ENCODE measurements at places on chromosomes 12 and 14.
A peak's percentile ranks its signal among the peaks of the same experiment; 100 is the strongest.

DNA sequence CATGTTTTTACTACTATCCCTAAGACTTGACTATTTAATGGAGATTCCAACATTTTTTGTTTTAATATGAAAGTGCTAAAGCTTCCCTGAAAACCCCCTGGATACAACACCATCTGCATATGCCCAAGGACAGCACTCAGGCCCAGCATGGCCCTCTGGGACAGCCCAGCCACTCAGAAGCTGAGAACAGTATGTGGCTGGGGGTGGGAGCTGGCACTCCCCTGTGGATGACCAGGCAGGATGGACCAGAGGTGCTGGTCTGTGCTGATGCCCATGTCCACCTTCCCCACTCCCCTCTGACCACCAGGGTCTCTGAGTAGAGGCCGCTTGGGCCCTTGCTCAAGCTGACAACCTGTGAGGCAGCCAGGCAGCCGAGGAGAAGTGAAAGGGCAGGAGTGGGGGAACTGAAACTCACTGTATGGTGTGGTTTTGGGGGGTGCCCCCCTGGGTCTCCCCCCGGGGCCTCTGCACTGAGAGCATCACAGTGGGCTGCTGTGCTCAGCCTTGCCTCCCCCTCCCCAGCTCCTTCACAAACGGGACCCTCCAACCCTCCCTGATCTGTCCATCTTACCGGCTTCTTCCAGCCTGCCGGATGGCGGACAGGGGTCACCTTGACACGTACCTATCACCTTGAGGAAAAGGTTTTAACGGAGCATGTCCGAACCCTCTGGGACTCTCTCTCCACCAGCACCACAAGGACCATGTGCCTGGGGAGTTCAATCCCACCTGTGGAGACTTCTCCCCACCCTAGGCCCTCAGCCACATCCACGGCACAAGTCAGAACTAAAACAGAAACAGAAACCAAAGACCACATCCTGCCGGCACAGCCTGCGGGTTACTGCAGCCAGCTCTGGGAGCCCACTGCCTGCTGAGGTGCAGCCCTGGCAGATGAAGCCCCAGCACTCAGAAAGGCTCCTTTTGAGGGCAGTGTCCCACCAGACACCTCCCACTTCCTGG lies at the start of gene TMEM229B:
TSS of gene TMEM229B (minus strand) at position 785 of the 957 bp plus-strand sequence. CDS start 14,798 bp downstream, outside the sequence.
- peak; percentile 92 for DNase-seq

DNA sequence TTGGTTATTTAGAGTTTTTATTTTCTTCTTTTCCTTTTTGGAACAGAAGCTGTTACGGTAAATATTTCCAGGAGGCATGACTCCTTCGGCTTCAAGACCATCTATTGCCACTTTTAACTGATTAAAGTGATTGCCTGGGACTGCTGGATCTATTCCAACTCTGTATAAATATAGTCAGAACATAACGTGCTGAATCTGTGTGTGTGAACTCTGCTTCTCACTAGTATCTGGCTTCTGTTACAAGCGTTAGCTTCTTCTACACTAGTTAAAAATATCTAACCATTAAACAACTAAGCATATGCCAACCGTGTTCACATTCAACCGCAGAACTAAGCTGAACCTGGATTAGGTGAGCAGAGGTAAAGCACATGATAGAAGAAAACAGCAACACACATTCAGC lies 49.0 kb downstream of the TMTC1 start:
- DNase-seq, result no peak

DNA sequence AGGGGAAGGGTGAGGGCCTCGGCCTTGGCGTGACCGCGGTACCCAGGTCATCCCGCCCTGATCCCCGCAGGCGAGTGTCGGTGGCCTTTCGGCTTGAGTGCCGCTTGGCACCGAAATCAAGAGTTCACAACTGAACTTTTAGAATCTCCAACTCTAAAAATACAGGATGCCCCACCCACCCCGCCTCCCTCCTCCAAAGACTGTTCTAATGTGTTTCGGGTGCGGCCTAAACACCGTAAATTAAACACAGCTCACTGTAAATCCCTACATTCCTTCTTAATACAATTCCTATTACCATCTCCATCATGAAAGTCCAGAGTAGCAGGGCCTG lies 11.4 kb downstream of the SCNN1A start:
- no peak for DNase-seq

DNA sequence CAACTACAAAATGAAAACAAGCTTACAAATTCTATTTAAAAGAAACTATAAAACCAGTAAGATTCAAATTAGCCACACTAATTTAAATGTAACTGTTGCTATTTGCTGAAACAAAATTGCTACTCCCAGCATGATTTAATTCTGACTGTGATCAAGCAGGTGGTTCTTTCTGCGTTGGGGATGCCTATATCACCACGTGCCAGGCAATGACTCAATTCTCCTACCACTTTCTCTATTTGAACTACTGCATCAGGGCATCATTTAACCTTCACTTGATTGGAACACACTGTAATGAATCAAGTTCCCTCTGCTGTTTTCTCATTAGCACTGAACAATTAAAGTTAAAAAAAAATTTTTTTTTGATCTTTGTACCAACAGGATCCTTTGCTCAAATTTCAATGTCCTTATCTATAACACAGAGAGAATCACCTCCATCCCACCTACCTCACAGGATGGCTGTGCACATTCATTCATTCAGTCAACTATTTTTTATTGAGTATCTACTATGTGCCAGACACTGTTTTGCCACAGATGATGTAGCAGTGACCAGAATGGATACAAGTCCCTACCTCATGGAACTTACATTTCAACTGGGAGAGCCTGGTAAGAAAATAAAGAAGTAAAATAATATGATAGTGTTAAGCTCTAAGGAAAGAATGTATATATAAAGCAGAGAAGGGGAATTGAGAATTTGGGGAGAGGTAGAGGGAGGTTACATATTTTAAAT lies 8.0 kb upstream of the ACTN1 start:
- no peak for DNase-seq

DNA sequence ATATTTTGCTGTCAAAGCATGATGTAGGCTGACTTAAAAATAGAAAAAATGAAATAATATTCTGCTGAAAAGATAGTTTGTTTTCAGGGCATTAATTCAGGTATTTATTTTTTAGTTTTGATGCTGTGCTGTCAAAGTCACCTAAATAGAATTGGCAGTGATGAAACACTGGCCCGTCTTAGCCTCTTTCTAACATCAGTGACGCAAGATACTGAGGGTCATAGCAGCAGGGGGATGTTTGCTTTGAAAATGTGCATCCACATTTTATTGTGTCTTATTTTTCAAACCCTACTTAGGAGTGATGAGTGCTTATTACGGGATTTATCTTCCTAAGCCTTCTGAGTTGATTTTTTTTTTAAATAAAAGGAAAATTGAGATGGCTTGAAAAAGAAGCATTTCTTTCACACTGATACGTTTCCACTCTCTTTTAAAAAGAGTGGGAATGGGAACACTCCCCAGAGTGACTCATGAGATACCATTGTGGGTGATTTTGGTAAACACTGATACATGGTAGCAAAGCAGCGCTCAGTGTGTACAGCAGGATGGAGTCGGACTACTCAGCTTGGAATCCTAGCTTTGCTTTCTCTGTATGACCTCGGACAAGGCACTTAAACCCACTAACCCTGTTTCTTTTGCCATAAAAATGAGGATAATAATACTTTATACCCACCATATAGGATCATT lies 290.8 kb downstream of the ERC1 start:
- DNase-seq, result no peak

DNA sequence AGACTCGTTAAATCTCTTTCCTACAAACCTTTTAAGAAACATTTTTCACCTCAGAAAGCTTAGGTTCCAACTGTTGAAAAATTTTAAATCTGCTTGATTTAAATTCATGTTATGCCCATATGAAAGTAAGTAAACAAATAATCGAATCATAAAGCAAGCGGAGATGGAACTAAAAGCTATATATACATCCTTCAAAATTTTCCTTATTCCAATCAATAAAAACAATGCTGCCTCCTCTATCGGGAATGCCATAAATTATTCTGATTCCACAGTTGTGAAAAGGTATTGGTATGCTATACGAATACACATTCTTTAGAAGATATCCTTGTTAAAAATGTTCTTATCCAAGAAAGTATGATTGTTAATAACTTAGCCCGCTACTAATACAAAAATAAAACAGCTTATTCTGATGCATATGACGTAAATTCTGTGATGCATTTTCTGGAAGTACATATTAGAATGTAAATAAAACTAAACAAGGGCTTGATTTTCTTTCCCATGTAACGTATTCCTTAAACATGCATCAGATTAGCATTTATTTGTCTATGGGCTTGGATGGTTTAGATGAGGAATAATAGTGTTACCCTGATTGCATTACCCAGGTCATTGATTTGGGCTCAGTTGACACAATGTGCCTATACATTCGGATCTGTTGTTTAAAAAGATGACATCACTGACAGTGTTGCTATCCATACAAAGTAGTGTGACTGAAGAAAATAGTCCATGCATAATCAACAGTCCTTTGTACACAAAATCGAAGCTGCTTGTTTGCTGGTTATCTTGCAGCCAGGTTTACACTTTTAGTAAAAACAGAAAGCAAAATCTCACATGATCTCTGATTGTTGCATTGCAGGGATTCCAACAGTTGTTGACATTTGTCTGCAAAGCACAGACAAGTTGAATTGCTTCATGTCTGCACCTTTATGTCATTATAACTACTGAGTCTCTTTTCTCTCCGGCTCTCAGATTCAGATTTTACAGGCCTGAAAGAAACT lies 656 bp upstream of the DTD2 start:
- no peak for DNase-seq

DNA sequence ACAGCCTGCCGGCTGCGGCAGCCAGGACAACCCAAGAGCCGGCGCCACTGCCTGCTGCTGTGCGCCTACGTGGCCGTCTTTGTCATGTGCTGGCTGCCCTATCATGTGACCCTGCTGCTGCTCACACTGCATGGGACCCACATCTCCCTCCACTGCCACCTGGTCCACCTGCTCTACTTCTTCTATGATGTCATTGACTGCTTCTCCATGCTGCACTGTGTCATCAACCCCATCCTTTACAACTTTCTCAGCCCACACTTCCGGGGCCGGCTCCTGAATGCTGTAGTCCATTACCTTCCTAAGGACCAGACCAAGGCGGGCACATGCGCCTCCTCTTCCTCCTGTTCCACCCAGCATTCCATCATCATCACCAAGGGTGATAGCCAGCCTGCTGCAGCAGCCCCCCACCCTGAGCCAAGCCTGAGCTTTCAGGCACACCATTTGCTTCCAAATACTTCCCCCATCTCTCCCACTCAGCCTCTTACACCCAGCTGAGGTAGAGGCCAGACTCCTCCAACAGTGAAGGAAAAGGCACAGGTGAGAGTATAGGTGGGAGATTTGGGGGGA lies 10.3 kb downstream of the ZBTB39 start:
- DNase-seq, result no peak

- DNase-seq, result no peak
Observed at GRCh38 chr12:25054076-25054782, 105.3 kb upstream of the BCAT1 start.

- no peak for DNase-seq
Observed at GRCh38 chr12:27521066-27521465, 2.9 kb upstream of the PPFIBP1 start.

DNA sequence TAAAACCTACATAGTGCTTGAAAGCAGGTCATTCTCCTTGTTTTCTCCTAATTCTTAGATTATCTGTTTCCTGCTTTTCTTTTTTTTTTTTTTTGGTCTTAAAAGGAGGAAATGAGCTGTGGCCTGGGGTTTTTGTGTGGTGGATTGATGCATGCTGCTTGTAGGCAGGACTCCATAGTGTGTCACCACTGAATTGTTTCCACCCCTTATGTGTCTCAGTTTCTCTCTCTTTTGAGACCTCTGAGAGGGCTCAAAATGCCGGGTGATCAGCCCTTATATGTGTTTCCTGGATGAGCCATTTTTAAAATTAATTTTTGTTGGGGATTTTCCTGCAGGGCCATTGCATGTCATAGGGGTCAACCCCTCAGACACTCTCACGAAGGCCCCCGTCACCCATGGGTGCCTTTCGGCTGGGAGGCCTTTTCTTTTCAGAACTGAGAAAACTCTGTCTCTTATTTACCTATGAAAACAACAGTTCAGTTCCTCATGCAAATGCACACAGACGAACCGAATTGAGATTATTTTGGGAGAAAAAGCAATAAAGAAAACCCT lies 32.0 kb upstream of the LRRK2 start:
- peak; percentile 59 for DNase-seq

DNA sequence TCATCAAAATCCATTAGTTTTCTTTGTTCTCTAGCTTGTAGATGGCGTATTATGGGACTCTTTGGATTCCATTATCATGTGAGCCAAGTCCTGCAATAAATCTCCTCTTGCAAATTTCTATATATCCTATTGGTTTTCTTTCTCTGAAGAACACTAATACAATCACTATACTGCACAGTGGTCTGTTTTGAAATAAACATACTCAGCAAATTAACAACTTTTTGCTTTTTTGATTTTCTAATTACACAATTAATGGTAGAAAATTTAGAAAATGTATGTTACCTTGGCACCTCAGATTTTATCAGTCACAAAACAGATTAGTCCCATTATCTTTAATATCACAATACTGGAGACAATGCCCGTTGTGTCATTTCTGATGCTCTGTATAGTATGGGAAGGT lies 513.2 kb upstream of the MIS18BP1 start:
- DNase-seq, result no peak

GRCh38 chr14:59130462-59130861 lies 58.0 kb upstream of the DAAM1 start:
- DNase-seq, result no peak

- no peak for DNase-seq
Observed at GRCh38 chr12:44389038-44389437, 487.1 kb downstream of the NELL2 start.

GRCh38 chr12:1419849-1420371 lies 174.5 kb downstream of the FBXL14 start:
- DNase-seq, result no peak

All from GM10248 (cell line).